ENCODE measurements at places on chromosomes 2 and 18. TPM values are rescaled to one million over a fixed set of nuclear protein-coding genes. Genes with fewer than 3 reads are reported as not detected.

- H3K36me3 ChIP-seq: no peaks in the 10 kb centered on the region
- H3K27ac ChIP-seq: no peak within 1 kb of the TSS
- H3K4me3 ChIP-seq: no peak within 1 kb of the TSS
- H3K27me3 ChIP-seq: no peaks in the 10 kb centered on the region
- peaks cover 9% of the 10 kb centered on the region for H3K4me1 ChIP-seq
- peak; percentile 33 for DNase-seq
Observed at GRCh38 chr2:69961496-69961895, at the start of gene ASPRV1. Gene ASPRV1 (minus strand): TSS chr2:69961631. CDS start chr2:69961436, 195 bp downstream.

- H3K27ac ChIP-seq: no peak overlapping the region
- no peaks in the 10 kb centered on the region for H3K36me3 ChIP-seq
- no peaks in the 10 kb centered on the region for H3K4me1 ChIP-seq
- no peak overlapping the region for H3K4me3 ChIP-seq
- H3K27me3 ChIP-seq: no peaks in the 10 kb centered on the region
Observed at GRCh38 chr2:218354850-218355443, 1.7 kb upstream of the CATIP start.

- H3K27me3 ChIP-seq: no peaks in the 10 kb centered on the region
- no peaks in the 10 kb centered on the region for H3K36me3 ChIP-seq
- peaks cover 13% of the 10 kb centered on the region for H3K4me1 ChIP-seq
- H3K4me3 ChIP-seq: no peak overlapping the region
- H3K27ac ChIP-seq: no peak overlapping the region
Observed at GRCh38 chr2:128447538-128447995, 128.9 kb upstream of the HS6ST1 start.

- H3K36me3 ChIP-seq: peaks cover 6% of the 10 kb centered on the region
- H3K27ac ChIP-seq: peak overlapping the region; percentile 100
- peak overlapping the region; percentile 85 for H3K4me3 ChIP-seq
- peaks cover 11% of the 10 kb centered on the region for H3K4me1 ChIP-seq
- DNase-seq: peak; percentile 76
- no peaks in the 10 kb centered on the region for H3K27me3 ChIP-seq
Observed at GRCh38 chr2:70089220-70089982, 2.1 kb downstream of the PCBP1 start.

DNA sequence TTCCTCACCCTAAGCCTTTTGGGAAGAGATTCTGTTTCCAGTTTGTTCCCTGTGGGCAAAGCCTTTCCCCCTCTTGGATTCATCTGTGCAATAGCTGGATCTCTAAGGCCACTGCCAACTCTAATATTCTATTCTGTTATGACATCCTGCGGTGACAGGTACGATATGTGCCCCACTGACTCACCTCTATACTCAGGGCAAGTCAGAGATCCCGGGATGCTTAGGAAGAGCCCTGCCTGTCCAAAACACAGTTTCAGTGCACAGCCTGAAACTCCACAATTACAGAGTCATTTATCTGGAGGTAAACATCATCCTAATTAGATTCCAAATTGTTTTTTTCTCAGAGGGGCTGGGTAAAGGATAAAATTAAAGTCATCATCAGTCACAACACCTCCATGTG, 190.2 kb downstream of the TFCP2L1 start:
- H3K36me3 ChIP-seq: no peaks in the 10 kb centered on the region
- no peak overlapping the region for H3K4me3 ChIP-seq
- no peaks in the 10 kb centered on the region for H3K4me1 ChIP-seq
- DNase-seq: no peak
- H3K27me3 ChIP-seq: no peaks in the 10 kb centered on the region

The PLB1 gene
- total RNA-seq: not detected

The FEV gene
- not detected for total RNA-seq

All from GM23338 (cell line).